ENCODE measurements at places on chromosomes 2 and 18. TPM values are rescaled to one million over a fixed set of nuclear protein-coding genes. Genes with fewer than 3 reads are reported as not detected.

CFAP53 gene
- 0.64 TPM for polyA plus RNA-seq

COL3A1 gene
- polyA plus RNA-seq, result 363 TPM

BUB1 gene
- polyA plus RNA-seq, result 0.12 TPM

PLB1 gene
- polyA plus RNA-seq, result 0.61 TPM

ALK gene
- polyA plus RNA-seq, result 0.13 TPM

ABHD1 gene
- polyA plus RNA-seq, result 0.79 TPM

NEB gene
- polyA plus RNA-seq, result 0.42 TPM

NPPC gene
- polyA plus RNA-seq, result not detected

RGPD3 gene
- 0.15 TPM for polyA plus RNA-seq

PIEZO2 gene
- 0.91 TPM for polyA plus RNA-seq

KCNG2 gene
- 0.45 TPM for polyA plus RNA-seq

PAPOLG gene
- polyA plus RNA-seq, result 4.7 TPM

NCKAP5 gene
- polyA plus RNA-seq, result 0.16 TPM

ASB18 gene
- not detected for polyA plus RNA-seq

LOXHD1 gene
- polyA plus RNA-seq, result 0.73 TPM

STK39 gene
- polyA plus RNA-seq, result 33.7 TPM

SIX3 gene
- 0.11 TPM for polyA plus RNA-seq

NGEF gene
- polyA plus RNA-seq, result 0.11 TPM

LAMA3 gene
- polyA plus RNA-seq, result 6.2 TPM

PSMA8 gene
- polyA plus RNA-seq, result not detected

LHCGR gene
- polyA plus RNA-seq, result 0.61 TPM

UGT1A9 gene
- polyA plus RNA-seq, result not detected

MMADHC gene
- polyA plus RNA-seq, result 71.3 TPM

REG3G gene
- polyA plus RNA-seq, result 3,705 TPM

ETAA1 gene
- 3.6 TPM for polyA plus RNA-seq

GREB1L gene
- polyA plus RNA-seq, result 0.21 TPM

SLC9A4 gene
- polyA plus RNA-seq, result 1.8 TPM

FZD7 gene
- 1.6 TPM for polyA plus RNA-seq

BCL11A gene
- 3.0 TPM for polyA plus RNA-seq

BMP10 gene
- polyA plus RNA-seq, result 0.45 TPM

COLEC11 gene
- 7.9 TPM for polyA plus RNA-seq

FAM228A gene
- 5.6 TPM for polyA plus RNA-seq

GCG gene
- 258 TPM for polyA plus RNA-seq

ELOA2 gene
- polyA plus RNA-seq, result not detected

COQ10B gene
- polyA plus RNA-seq, result 25.4 TPM

FSHR gene
- polyA plus RNA-seq, result not detected

ALKAL2 gene
- polyA plus RNA-seq, result 16.4 TPM

GNAL gene
- polyA plus RNA-seq, result 2.4 TPM

ANKRD62 gene
- polyA plus RNA-seq, result not detected

MYO7B gene
- polyA plus RNA-seq, result 2.1 TPM
